ENCODE measurements at places on chromosomes 1 and 21.
A peak's percentile ranks its signal among the peaks of the same experiment; 100 is the strongest.

DNA sequence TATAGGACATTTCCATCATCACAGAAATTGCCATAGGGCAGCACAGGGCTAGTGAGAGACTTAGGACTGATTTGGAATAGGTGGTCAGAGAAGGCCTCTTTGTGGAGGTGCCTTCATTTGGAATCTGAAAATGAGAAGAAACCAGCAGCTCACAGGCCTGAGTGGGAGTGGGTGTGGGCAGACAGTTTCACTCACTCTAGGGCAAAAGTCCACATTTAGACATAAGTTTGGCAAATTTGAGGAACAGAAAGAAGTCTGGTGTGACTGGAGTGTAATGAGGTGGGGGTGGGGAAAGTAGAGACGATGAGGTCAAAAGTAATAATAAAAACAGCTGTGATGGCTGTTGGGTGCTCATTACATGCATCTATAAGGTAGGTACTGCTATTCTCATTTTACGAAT, 22.4 kb upstream of the BCAR3 start:
- DNase-seq = no peak

DNA sequence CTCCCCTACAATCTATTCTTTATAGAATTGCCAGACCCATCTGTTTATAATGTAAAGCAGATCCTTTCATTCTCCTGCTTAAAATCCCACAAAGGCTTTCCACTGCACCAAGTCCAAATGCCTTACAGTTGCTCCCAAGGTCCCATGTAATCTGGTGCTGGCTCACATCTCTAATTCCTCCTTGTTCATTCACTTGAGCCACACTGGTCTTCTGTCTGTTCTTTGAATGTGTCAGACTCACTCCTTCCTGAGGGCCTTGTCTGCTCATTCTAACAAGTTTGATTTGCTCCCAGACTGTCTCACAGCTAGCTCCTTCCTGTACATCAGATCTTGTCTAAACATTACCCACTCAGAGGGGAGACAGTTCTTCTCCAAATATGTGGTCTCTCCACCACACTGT, 38.9 kb downstream of the ALG14 start:
- no peak for DNase-seq

- no peak for DNase-seq
These were observed 23.9 kb upstream of the FAAH start for GRCh38 chr1:46370214-46370633.

DNA sequence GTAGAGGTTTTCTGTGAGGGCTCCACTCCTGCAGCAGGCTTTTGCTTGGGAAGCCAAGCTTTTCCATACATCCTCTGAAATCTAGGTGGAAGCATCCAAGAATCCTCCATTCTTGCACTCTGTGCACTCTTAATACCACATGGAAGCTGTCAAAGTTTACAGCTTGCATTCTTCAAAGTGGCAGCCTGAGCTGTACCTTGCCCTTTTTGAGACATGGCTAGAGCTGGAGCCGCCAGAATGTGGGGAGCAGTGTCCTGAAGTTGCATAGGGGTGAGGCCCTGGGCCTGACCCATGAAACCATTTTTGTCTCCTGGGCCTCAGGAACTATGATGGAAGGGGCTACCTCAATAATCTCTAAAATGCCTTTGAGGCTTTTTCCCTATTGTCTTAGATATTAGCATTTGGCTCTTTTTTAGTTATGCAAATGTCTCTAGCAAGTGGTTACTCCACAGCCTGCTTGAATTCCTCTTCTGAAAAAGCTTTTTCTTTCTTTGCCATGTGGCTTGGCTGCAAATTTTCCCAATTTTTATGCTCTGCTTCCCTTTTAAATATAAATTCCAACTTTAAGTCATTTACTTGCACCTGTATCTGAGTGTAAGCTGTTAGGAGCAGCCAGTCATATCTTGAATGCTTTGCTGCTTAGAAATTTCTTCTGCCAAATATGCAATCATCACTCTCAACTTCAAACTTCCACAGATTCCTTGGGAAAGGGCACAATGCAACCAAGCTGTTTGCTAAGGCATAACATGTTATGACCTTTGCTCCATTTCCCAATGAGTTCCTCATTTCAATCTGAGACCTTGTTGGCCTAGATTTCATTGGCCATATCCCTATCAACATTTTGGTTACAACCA, 92.1 kb upstream of the ARTN start:
- no peak for DNase-seq

DNA sequence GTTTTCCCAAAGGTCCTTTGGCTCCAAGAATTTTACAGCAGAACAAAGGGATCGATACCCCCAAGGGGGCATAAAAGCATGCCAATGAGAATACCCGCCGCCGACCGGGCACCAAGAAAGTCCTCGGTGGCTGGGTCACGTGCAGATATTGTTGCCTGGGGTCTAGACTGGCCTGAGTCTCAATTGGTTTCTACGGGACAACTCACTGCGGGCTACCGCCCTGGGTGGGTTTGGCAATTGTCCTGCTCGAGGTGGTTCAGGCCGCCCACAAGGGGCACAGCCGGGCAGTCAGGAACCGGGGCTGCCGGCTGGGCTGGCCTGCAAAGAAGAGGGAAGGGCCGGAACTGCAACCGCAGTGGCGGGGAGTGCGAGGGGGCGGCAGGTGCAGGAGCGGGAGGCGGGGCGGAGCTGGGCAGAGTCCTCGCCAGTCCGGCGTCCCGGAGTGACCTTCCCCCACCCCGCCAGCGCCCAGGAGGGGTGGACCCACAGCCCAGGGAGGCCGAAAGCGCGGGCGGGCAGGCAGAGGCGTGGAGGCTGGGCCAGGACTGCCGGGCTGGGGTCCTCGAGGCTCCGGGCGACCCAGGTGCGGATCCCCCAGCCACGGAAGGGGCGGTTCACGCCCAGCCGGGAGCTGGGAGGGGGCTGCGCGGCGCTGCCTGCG, 926 bp upstream of the ATP1B1 start:
- DNase-seq = peak; percentile 79

- DNase-seq = no peak
These were observed 55.8 kb upstream of the CPLANE2 start for GRCh38 chr1:16292739-16293138.

GRCh38 chr1:47755101-47755990, 241.8 kb downstream of the TRABD2B start:
- no peak for DNase-seq

- DNase-seq = no peak
These were observed 462.1 kb upstream of the C1orf87 start for GRCh38 chr1:60535713-60536112.

GRCh38 chr1:237124856-237125462, 83.0 kb downstream of the RYR2 start:
- no peak for DNase-seq

GRCh38 chr1:117959364-117959763, 29.8 kb downstream of the WDR3 start:
- no peak for DNase-seq

- DNase-seq = no peak
These were observed 215.4 kb downstream of the ZC3H11B start for GRCh38 chr1:219397511-219397910.
